T-helper 17 cell (primary cell): ENCODE measurements at places on chromosomes 1 and 21. TPM values are rescaled to one million over a fixed set of nuclear protein-coding genes. Genes with fewer than 3 reads are reported as not detected.

GRCh38 chr1:6116137-6116536, 64.0 kb downstream of the CHD5 start:
- DNase-seq, result no peak

DNA sequence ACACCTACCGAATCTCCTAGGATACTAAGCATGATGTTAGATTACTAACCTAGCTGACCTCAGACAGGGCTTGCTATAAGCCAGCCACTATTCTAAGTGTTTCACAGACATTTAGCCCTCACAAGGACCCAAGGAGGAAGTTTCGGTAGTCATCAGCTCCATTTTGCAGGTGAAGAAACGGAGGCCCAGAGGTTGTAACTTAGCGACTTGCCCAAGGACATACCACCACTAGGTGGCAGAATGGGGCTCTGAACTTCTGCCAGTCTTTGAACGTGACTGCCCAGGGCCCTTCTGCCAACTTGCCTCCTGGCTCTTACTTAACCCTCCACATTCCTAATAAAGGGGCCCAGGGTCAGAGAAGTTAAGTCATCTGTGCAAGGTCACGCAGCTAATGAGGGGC, 283.5 kb downstream of the C1orf94 start:
- DNase-seq, result no peak

DNA sequence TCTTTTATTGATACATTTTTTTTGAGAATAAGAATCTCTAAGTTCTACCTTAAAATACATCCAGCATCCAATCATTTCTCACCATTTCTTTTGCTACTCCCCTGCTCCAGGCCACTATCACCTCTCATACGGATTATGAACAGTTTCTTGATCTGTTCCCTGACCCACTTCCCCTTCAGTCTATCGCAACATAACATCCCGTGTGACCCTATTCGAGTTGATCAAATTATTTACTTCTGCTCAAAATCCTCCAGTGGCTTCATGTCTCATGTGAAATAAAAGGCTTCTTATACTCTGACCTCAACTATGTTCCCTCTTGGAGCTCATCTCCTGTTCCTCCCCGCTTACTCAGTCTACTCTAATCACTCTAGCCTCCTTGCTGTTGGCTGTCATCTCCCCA, 5.2 kb downstream of the ALG14 start:
- DNase-seq, result no peak

Gene CYYR1
- not detected for total RNA-seq

- no peak for DNase-seq
Observed at GRCh38 chr1:44970317-44970716, 16.1 kb downstream of the EIF2B3 start.
